ENCODE measurements at places on chromosomes 1 and 21. TPM values are rescaled to one million over a fixed set of nuclear protein-coding genes. Genes with fewer than 3 reads are reported as not detected.

- no peak for DNase-seq
Measured at GRCh38 chr1:154741741-154742495, 128.2 kb downstream of the KCNN3 start.

Gene USH2A
- not detected for total RNA-seq

GRCh38 chr1:45934947-45935346, 131.5 kb downstream of the MAST2 start:
- DNase-seq, result no peak

- DNase-seq, result peak; percentile 33
Measured at GRCh38 chr1:198919667-198920398, 281.0 kb downstream of the PTPRC start.

Gene AKR7A3
- 0.39 TPM for total RNA-seq

Gene COL6A1
- total RNA-seq, result 0.57 TPM

Data from activated CD4-positive, alpha-beta T cell treated with anti-CD3 and anti-CD28 coated beads for 36 hours (primary cell).